ENCODE measurements at places on chromosomes 7 and 10. TPM values are rescaled to one million over a fixed set of nuclear protein-coding genes. Genes with fewer than 3 reads are reported as not detected.

Gene GIMAP5
- total RNA-seq = 84.3 TPM

GRCh38 chr10:10092581-10092980 is 925.1 kb upstream of the CELF2 start:
- H3K4me1 ChIP-seq = no peaks in the 10 kb centered on the region
- no peak for DNase-seq
- H3K27ac ChIP-seq = no peak overlapping the region
- no peaks in the 10 kb centered on the region for H3K36me3 ChIP-seq
- no peaks in the 10 kb centered on the region for H3K27me3 ChIP-seq

DNA sequence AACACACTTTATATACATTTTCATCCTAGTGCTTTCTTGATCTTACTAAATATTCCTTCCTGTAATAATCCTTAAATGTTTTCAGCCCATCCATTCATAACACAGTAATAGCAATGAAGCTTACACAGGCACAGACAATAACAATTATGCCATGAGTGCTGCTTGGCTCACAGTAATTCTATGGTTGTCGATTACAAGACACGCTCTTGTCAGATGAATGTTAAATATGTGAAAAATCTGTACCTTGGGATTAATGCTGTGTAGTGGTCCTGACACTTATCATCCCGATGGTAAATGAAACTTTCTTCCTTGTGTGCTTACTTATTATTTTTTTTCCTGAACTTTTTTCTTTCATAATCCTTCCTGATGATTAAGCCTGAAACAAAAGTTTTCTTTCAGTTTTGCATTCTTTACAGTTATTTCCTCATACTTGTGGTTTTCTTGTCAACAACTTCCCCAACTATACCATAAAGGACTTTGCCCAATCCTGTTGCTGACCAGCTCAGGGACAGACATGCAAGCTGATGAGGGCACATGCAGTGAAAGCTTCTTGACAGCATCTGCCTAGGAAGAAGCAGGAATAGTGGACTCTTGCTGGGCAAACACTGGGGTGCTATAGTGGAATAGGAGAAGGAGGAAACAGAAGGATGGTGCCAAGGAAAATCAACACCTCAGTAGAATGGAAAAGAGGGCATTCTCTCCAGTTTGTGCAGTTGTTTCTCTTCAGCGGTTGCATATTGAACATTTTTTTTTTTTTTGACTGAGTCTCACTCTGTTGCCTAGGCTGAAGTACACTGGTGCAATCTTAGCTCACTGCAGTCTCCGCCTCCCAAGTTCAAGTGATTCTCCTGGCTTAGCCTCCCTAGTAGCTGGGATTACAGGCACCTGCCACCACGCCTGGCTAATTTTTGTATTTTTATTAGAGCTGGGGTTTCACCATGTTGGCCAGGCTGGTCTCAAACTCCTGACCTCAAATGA is 6.7 kb upstream of the MGAM2 start:
- no peaks in the 10 kb centered on the region for H3K36me3 ChIP-seq
- peaks cover 4% of the 10 kb centered on the region for H3K4me1 ChIP-seq
- H3K27me3 ChIP-seq = peaks cover 2% of the 10 kb centered on the region
- DNase-seq = no peak

DNA sequence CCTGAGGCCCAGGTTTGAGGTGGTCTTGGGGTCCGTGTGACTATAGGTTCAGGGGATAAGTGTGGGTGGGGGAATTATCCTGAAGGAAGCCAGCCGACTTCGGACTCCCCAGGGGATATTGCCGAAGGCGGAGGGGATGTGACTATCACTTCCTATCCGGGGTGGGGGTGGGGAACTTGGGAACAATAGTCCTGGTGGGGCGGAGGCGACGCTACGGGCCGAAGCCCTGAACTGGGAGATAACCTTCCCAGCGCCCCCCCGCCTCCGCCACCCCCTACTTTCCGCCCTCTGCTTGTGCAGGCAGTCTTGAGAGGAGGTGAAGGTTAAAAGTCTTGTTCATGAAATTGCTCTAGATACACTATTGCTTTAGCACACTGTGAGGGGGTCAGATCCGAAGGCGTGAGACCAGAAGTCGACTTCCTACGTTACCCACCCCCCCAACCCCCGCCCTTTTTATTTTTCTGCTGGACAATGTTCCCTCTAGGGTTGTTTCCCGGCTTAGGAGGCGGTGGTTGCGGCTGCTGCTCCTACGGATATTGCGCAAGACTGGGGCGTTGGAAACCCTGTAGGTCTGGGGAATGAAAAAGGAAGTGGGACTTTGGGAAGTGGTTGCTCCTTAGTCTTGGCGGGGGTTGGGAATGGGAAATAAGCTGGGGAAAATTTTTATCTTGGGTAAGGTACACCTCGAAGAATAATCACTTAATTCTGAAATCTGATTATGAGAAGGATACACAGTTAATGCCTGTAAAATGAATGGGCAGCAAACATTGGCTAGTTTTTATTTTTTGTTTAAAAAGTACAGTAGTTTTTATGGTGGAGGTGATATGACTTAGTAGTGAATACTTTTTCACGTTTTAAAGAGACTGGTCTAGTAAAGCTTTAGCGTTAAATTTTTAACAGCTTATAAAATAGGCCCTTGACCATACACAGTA is 1.5 kb downstream of the PTPN12 start:
- H3K27me3 ChIP-seq = peaks cover 6% of the 10 kb centered on the region
- peak overlapping the region; percentile 85 for H3K4me3 ChIP-seq
- no peaks in the 10 kb centered on the region for H3K36me3 ChIP-seq
- no peak for DNase-seq
- H3K27ac ChIP-seq = no peak overlapping the region

- DNase-seq = no peak
- peaks cover 4% of the 10 kb centered on the region for H3K27me3 ChIP-seq
- no peaks in the 10 kb centered on the region for H3K4me1 ChIP-seq
- no peak overlapping the region for H3K27ac ChIP-seq
- H3K36me3 ChIP-seq = no peaks in the 10 kb centered on the region
Measured at GRCh38 chr10:99593312-99593711, 26.9 kb downstream of the SLC25A28 start.

GRCh38 chr10:131002031-131002861 is 309.3 kb downstream of the TCERG1L start:
- DNase-seq = no peak
- no peaks in the 10 kb centered on the region for H3K4me1 ChIP-seq
- no peak overlapping the region for H3K27ac ChIP-seq
- no peaks in the 10 kb centered on the region for H3K36me3 ChIP-seq

- H3K36me3 ChIP-seq = peaks cover 42% of the 10 kb centered on the region
- H3K4me1 ChIP-seq = peaks cover 66% of the 10 kb centered on the region
- peak overlapping the region; percentile 58 for H3K27ac ChIP-seq
- no peaks in the 10 kb centered on the region for H3K27me3 ChIP-seq
- H3K4me3 ChIP-seq = peak overlapping the region; percentile 89
Measured at GRCh38 chr7:106281585-106282318, 3.0 kb downstream of the NAMPT start.
